T-helper 2 cell (primary cell): ENCODE measurements at places on chromosomes 1 and 21.

DNA sequence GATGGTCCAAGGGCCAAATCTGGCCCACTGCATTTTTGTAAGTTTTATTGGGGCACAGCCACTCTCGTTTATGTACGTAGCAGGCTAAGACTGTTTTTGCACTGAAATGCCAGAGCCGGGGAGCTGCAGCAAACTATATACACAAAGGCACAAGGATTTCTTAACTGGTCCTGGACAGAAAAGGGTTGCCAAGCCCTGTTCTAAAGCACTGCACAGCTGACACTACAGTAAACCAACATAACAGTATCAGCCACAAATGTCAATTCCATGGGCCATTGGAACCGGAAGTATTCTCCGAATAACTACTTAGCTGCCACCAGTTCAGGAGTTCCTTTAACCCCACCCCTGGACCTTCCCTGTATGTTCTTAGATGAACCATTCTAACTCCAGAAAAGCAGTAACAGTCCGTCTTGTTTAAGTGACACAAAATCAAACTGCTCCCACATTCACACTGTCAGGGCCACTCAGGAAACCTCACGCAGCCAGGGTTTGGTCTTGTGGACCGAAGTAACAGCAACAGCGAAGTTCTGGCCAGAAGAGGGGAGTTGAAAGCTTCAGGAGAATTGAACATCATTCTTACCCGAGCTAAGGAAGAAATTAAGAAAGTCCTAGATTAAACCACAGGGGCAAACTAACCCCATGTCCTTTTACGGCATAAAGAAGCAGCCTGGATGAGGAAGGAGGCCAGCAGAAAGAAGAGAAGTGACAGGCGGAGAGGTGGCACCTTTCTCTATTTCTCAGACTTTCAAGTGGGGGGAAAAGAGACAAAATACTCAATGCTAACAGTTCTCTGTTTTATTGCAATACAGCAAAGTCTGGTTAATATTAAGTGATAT, 49.2 kb downstream of the COQ8A start:
- DNase-seq = no peak

- no peak for DNase-seq
Observed at GRCh38 chr1:54215523-54215922, 15.6 kb downstream of the MRPL37 start.

- DNase-seq = no peak
Observed at GRCh38 chr1:51336711-51337110, 6.3 kb upstream of the TTC39A start.

DNA sequence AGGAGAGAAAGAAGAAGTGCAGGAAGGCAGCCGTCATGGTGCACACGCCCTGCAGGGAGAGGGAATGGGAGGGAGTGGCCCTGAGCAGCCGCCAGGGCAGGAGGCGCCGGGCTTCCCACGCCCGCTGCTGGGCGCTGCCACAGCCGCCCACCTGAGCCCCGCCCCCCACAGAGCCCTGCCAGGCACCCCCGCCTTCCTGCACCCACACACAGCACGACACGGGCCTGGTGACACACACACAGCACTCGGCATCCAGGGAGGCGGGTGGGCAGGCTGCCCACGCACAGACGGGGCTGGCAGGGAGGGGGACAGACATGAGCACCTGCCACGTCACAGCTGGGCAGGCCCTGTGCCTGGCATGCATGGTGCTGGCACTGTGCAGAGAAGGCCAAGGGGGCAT, 27.5 kb downstream of the ADGRB2 start:
- DNase-seq = peak; percentile 13

DNA sequence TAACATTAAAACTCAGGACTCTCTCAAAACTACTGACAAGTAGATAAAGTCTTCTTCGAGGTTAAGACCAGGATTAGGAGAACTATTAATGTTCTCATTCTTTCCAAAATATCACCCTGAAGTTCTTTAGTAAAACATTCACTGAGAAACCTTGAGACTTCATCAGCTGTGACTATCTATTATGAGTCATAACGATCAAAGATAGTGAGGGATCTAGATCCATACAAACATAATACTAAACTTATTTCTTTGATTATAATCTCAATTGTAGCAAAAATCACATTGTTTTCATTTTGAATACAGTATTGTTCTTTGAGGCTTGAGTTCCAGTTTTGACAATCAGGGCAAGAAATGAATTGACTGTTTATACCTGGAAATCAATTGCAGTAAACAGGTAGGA, 11.1 kb downstream of the PYHIN1 start:
- DNase-seq = no peak

DNA sequence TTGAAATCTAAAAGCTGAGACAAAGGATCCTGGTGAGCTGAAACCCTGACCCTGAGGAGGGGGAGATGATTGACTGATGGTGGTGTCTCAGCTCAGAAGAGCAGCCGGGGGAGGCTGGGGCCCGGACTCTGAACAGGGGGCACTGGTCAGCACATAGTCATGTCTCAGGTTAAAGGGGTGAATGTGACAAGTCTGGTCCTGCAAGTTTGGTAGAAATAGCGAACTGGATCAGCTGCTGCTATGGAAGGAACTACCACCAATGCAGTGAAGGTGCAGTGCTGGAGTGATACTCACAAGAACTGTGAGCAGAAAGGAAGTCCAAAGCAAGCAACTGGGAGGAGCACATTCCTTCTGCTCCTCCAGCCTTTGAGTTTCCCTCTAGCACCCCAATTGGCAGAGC, 98.8 kb upstream of the SSX2IP start:
- no peak for DNase-seq

GRCh38 chr1:232964601-232965000, 14.2 kb downstream of the NTPCR start:
- DNase-seq = no peak

GRCh38 chr1:6072774-6073479, 27.2 kb downstream of the KCNAB2 start:
- no peak for DNase-seq
